ENCODE measurements at places on chromosomes 6 and 20. TPM values are rescaled to one million over a fixed set of nuclear protein-coding genes. Genes with fewer than 3 reads are reported as not detected.

Gene NRSN2
- 5.1 TPM for total RNA-seq

Gene SIRPB2
- not detected for total RNA-seq

Gene TRAM2
- 2.6 TPM for total RNA-seq

Gene RNF217
- total RNA-seq, result 1.2 TPM

Gene MYH7B
- 0.19 TPM for total RNA-seq

Gene TNFRSF6B
- total RNA-seq, result not detected

Gene OR2B6
- not detected for total RNA-seq

Gene CITED2
- 56.0 TPM for total RNA-seq

Gene CDYL
- 24.4 TPM for total RNA-seq

Gene SEMG1
- not detected for total RNA-seq

Gene KIFC1
- 64.9 TPM for total RNA-seq

Gene SMLR1
- total RNA-seq, result not detected

Gene CGA
- total RNA-seq, result not detected

Gene BPIFA2
- total RNA-seq, result not detected

Gene PACRG
- not detected for total RNA-seq

Gene SSR1
- 157 TPM for total RNA-seq

Gene RAET1E
- total RNA-seq, result not detected

Gene TLDC2
- total RNA-seq, result not detected

Gene AKAP12
- total RNA-seq, result 1.1 TPM

Gene FAM83C
- not detected for total RNA-seq

Gene FAM135A
- total RNA-seq, result 7.7 TPM

Gene MTFR2
- 24.6 TPM for total RNA-seq

Gene RSPH3
- total RNA-seq, result 4.7 TPM

Gene REM1
- not detected for total RNA-seq

Gene CLPSL2
- total RNA-seq, result not detected

Gene PROKR2
- not detected for total RNA-seq

Gene NR2E1
- not detected for total RNA-seq

Gene DDRGK1
- 59.0 TPM for total RNA-seq

Gene GRIK2
- not detected for total RNA-seq

Gene PPP1R14C
- total RNA-seq, result 0.21 TPM

Gene CAGE1
- total RNA-seq, result 0.31 TPM

Gene CLIC5
- total RNA-seq, result 2.0 TPM

Gene RNF39
- not detected for total RNA-seq

Gene BHLHE23
- not detected for total RNA-seq

Gene ECHDC1
- total RNA-seq, result 60.2 TPM

Gene COL19A1
- not detected for total RNA-seq

Gene PCMTD2
- 34.6 TPM for total RNA-seq

Gene BNIP5
- not detected for total RNA-seq

Gene LBP
- total RNA-seq, result not detected

Gene TINAG
- not detected for total RNA-seq

Gene EPB41L2
- 15.4 TPM for total RNA-seq

Gene SLC22A3
- total RNA-seq, result not detected

Gene CDKN1A
- 77.8 TPM for total RNA-seq

Gene TCP11
- total RNA-seq, result not detected

Gene ZNF165
- total RNA-seq, result 0.47 TPM

Gene C6orf15
- not detected for total RNA-seq

Gene MUCL3
- not detected for total RNA-seq

Gene ZKSCAN4
- 3.8 TPM for total RNA-seq

Gene MRAP2
- total RNA-seq, result not detected

All from activated CD4-positive, alpha-beta T cell treated with anti-CD3 and anti-CD28 coated beads, Interleukin-2, amount 10 ng/mL, durations not matched to agents 24 days and 14 days (primary cell).